ENCODE measurements at places on chromosomes 2 and 18.

- DNase-seq: no peak
These were observed 388.5 kb upstream of the FANCL start for GRCh38 chr2:58629545-58630119.

GRCh38 chr2:224778474-224778877, 62.3 kb upstream of the CCDC195 start:
- DNase-seq: peak; percentile 38

GRCh38 chr18:74989134-74989533, 219.8 kb downstream of the PTGR3 start:
- no peak for DNase-seq

GRCh38 chr18:12470382-12471075, 62.8 kb downstream of the PRELID3A start:
- DNase-seq: no peak

- DNase-seq: no peak
These were observed 582.2 kb upstream of the DDX18 start for GRCh38 chr2:117232305-117232704.

- DNase-seq: no peak
These were observed 20.8 kb downstream of the LAMA3 start for GRCh38 chr18:23710068-23710527.

DNA sequence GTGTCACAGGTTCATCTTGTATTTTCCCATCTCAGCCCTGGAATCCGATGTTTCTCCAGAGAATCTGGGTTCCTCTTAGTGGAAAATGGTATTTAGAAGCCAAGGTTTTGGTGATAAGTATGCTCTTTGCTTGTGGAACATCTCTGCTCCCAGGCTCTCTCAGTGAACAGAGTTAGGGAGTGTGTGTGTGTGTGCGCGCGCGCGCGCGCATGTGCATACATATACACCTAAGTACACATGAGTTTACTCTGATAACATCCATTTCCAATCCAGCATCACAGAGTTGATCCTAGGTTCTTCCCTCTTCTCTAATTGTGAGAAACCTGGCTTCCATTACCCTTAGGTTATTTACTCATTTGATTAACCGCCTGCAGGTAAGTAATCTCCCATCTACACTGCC, 41.7 kb downstream of the ABCG8 start:
- no peak for DNase-seq

GRCh38 chr2:238476258-238476657, 49.5 kb downstream of the ASB1 start:
- no peak for DNase-seq

- no peak for DNase-seq
These were observed 308.5 kb downstream of the KCNS3 start for GRCh38 chr2:18186816-18187613.

DNA sequence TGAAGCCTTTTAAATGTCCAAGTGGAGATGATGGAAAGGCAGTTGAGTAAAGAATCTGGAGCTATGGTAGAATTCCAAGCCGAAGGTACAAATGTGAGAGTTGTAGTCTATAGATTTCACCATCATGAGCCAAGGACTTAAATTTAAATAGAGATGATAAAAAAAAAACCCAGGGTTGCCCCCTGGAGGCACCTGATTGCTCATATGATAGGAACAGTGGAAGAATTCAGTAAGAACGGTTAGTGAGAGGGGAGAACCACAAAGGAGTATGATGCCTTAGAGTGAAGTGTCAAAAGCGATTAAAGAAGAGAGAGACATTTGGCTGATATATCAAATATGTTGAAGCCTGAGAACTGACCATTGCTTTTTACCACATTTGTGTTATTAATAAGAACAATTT, 11.9 kb downstream of the NYAP2 start:
- DNase-seq: no peak

DNA sequence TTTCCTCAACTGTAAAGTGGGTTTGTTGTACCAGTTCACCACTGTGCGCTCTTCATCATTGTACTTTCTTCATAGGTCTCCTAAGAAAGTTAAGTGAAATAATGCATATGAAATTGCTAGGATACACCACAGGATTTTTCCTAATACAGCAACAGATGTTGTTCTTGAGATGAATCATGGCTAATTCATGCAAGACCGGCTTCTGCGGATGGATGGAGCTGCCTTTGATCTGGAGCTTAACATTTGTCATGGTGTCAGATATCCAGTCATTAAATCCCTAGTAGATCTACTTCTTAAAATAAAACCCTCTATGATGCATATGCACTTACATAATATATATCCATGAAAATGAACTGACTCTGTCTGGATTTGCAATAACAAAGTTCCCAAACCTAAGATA, 114.1 kb downstream of the COL6A3 start:
- DNase-seq: no peak

- DNase-seq: peak; percentile 20
These were observed 567.2 kb downstream of the SATB2 start for GRCh38 chr2:198890490-198890889.

DNA sequence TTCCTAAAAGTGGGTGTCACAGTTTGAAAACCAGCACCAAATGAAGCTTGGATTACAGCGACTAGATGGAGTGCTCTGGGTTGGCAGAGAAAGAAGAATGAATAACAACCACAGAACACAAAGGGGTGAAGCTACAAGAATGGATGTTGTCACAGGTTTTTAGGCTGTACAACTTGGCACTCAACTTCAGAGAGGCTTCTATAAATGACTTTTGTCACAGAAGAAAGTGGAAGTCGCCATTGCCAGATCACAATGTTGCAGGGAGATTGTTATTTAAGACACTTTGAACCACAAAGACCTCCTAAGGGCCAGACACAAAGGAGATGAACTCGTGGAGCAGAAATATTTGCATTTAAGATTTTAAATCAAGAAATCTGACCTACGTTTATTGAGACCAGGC, 354.2 kb downstream of the CDH7 start:
- DNase-seq: no peak

DNA sequence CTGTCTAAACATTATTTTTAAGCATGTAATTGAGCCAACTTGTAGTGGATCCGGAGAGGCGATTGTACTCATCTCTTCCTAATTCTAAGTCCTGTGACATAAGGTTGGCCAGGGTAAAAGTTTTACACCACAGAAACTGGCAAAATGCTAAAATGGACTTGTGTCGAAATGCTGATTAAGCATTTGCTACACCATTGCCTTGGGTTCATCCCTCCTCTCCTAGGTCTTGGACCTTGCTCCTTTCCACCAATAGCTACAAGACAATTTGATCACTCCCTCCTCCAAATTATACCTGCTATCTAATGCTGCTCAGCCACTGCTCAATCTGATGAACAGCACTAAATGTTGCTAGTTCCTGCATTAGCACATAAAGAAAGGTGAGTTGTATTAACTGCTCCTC, 132.7 kb upstream of the EPC2 start:
- no peak for DNase-seq

GRCh38 chr2:40178971-40179370, 272.9 kb downstream of the SLC8A1 start:
- no peak for DNase-seq

- DNase-seq: no peak
These were observed 11.3 kb downstream of the VPS54 start for GRCh38 chr2:64007924-64008323.

- DNase-seq: no peak
These were observed 174.0 kb upstream of the SLC8A1 start for GRCh38 chr2:40625849-40626248.

DNA sequence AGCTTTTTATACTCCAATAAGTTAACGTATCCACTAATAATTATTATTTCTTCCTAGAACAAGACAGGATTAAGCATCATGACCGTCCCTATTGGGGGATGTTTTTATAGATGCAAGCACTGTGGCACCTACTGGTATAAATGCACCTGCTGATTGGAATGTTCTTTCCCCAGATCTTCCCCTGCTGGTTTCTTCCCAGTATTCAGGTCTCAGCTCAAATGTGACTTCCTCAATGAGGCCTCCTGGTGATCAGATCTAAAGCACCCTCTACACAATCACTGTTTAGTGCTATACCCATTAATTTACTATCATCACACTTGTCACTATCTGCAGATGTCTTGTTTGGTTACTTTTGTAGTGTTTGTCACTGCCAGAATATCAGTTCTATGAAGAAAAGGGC, 3.9 kb upstream of the TYMS start:
- DNase-seq: no peak

GRCh38 chr2:20667531-20668401, 822 bp downstream of the GDF7 start:
- no peak for DNase-seq

- no peak for DNase-seq
These were observed 50.6 kb upstream of the FMNL2 start for GRCh38 chr2:152284398-152284797.

DNA sequence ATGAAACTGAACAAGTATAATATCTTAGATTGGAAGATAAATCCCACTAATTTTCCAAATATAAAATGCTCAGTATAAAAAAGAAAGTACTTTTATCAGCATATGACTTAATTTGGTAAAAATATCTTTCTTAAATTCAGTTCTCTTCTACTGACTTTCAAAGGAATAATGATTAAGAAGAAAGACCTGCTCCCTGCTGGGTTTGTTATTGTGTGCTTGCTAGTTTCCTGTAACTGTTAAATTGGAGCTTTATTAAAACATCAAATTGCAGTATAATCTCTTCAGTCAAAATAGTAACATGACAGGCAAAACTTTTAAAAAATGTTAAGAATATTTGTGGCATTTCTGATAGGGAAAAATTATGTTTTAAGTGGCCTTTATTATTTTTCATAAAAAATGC, 1317.4 kb upstream of the CDH2 start:
- DNase-seq: no peak

GRCh38 chr2:132782176-132782783, 112.3 kb upstream of the LYPD1 start:
- no peak for DNase-seq

- DNase-seq: peak; percentile 38
These were observed 6.9 kb upstream of the FLACC1 start for GRCh38 chr2:201363857-201364560.

DNA sequence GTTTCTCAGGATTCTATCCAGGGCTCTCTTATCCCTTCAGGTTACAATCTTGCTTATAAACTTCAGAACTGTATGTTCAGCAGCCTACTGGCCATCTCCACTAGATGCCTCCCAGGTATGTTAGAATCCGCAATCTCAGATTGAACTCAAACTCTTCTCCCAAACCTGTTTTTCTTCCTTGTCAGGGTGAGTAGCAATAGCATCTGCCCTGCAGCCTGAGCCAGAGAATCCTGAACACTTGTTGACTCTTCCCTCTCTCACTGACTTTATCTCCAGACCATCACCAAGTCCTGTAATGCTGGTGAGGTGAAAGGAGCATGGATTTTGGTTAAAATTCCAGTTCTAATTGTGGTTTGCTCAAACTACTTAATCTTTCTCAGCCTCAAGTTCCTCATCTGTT, 82.6 kb upstream of the ALPP start:
- DNase-seq: no peak

GRCh38 chr2:7574385-7574784, 657.2 kb downstream of the RNF144A start:
- no peak for DNase-seq

DNA sequence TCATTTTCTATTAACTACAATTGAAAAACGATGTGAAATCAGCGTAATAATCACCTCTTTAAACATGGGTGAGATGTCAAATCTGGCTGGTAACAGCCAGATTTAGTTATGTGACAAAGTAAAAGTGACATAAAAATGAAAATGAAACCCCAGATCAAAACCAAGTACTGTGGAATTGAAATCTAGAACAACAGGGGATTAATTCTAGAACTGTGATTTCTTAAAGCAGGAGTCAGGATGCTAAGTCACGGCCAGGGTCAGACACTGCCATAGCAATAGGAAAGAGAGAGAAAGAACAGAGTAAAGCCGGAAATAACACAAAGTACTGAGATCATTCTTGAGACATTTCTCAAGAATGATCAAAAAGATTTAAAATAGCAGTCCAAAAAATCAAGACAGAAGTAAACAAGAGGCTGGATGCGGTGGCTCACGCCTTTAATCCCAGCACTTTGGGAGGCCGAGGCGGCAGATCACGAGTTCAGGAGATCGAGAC, 1183.7 kb upstream of the NXPH2 start:
- no peak for DNase-seq

- DNase-seq: no peak
These were observed 88.2 kb downstream of the TMEM131 start for GRCh38 chr2:97907369-97908100.

GRCh38 chr2:3201281-3201680, 176.3 kb downstream of the EIPR1 start:
- no peak for DNase-seq

GRCh38 chr2:132896073-132896472, 226.1 kb upstream of the LYPD1 start:
- DNase-seq: no peak

DNA sequence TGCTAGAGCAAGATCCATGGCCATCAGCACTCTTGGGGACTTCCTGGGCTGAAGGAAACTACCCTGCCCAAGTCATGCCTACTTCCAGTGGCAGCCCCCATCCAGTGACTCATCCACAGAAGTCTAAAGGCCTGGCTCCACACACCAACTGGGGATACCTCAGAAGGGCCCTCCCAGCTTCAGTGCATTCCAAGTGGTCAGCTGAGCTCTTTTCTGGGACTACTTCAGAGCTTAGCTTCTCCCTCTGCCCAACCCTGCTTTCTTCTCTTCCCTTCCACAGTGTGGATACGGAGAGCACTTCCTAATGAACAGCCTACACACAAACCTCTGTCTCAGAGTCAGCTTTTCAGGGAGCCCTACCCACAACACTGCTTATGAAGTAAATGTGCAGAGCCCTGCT, 66.5 kb downstream of the CLHC1 start:
- no peak for DNase-seq

DNA sequence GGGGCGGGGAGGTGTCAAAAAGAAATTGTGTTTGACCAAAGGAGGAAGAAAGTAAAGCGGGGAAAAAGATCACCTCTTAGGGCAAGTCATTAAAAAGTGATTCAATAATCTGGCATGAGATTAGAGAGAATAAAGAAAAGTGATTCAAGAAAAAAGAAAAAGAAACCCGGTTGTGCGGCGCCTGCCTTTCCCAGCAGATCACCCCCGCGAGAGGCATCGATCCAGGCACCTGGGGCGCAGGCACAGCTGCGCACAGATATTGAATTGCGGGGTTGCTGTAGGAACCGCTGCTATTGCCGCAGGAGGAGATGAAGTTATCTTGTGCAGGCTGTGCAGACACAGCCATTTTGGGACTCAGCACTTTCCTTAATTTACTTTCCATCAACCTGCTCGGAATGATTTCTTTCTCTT, 71.2 kb downstream of the PLB1 start:
- peak; percentile 34 for DNase-seq

DNA sequence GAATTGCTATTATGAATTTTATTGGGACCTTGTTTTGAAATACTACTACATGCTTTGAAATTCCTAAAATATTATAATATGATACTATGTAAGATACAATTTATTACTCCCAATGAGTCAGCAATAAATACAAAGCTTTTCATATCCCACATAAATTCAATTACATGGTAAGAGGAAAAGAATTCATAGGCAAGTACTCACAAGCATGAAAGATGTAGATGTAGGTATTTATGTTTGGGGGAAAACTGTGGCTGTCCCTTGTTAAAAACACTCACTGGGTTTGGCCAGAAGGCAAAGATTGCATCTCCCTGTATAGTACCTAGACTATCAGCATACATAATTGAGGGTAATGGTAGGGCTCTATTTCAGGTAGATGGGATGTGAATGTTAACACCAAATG, 90.4 kb downstream of the MBD2 start:
- DNase-seq: no peak

Measured in GM20000 (cell line).